ENCODE measurements at places on chromosomes 1 and 21.

DNA sequence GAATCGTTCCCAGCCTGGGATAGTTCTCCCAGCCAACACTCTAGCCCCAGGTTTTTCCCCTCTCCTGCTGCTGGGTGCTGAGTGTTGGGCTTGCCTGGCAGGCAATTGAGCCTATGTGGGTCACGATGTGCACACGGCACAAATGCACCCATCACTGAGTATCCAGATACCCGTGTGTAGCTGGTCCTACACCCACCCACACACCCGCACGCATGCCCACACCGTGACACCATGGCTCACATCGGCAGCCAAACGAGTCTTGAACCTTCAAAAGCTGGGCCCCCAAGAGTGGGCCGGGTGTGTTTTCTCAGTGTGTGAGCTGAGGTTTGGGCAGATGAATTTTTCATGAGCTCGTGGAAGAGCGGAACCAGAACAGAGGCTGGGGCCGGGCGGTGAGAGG lies 188.5 kb downstream of the GRIK3 start:
- no peak for DNase-seq

DNA sequence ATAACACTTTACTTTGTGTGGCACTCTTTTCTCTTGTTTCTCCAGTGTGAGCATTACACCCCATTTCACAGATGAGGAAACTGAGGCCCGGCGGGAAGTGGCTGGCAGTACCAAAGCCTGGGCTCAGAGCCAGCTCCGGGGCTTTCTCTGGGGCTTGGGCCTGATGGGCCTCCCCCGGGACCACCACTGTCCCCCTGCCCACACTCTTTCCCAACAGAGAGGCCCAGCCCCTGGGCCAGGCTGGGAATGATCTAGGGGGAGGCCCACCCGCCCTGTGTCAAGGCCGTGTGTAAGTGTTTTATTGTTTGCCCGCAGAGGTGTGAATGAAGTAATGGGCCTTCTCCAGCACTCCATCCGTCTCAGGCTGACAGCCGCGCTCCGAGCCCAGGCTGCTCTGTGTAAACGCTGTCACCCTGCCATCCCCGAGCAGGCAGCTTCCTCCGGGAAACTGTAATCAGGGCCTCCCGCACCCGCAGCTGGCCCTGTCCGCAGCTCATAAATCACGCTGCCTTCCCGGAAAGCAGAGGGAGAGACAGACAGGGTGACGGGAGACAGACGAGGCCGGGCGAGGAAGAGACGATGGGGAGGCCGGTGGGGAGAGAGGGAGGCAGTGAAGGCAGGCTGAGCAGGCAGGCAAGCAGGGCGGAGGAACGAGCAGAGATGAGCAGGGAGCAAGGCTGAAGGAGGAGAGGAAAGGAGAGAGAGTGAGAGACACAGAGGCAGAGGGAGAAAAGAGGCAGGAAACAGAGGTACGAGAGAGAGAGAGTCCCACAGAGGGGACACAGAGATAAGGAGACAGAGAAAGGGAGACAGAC lies 109.7 kb upstream of the ZBTB40 start:
- DNase-seq: no peak

GRCh38 chr21:42921927-42922326 lies 3.5 kb downstream of the ERVH48-1 start:
- DNase-seq: no peak

DNA sequence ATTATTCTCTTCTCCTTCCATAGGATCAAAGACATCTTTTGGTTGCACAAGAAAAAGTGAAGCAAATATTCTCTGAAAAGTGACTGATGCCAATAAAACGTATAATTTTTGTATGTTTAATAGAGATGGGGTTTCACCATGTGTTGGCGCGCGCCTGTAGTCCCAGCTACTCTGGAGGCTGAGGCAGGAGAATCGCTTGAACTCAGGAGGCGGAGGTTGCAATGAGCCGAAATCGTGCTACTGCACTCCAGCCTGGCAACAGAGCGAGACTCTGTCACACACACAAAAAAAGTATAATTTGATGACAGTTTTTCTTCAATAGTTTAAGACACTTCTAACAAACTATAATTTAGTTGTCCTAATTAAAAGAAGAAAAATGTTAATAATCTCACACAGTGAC lies 23.8 kb downstream of the ANP32E start:
- DNase-seq: no peak

- no peak for DNase-seq
These were observed 50.8 kb downstream of the PTBP2 start for GRCh38 chr1:96772349-96772748.

GRCh38 chr1:25182629-25183028 lies 49.7 kb downstream of the SYF2 start:
- DNase-seq: no peak
